Putamen (tissue), 1 donor: ENCODE measurements at places on chromosomes 7 and 10.

GRCh38 chr7:46450425-46450824 is 529.4 kb upstream of the IGFBP3 start:
- no peak for DNase-seq

DNA sequence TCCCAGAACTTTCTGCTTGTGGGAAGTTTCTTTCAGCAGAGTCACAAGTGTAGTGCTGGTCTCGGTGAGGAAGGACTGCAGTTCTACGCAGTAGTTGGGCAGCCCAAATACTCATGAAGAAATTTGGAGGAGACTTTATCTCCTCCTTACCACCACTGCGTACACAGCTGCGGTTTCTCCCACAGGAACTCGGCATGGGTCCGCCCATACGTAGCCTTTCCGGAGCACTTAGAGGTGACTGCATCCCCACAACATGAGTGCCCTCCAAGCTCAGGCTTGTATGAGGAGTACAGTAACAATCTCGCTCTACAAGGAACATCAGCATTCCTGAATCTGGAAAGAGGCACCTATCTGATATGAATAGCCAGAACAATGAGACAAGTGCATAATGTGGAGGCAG is 549.2 kb upstream of the SEMA3D start:
- no peak for DNase-seq

- DNase-seq, result no peak
These were observed 10.8 kb downstream of the CREB5 start for GRCh38 chr7:28423112-28423511.

DNA sequence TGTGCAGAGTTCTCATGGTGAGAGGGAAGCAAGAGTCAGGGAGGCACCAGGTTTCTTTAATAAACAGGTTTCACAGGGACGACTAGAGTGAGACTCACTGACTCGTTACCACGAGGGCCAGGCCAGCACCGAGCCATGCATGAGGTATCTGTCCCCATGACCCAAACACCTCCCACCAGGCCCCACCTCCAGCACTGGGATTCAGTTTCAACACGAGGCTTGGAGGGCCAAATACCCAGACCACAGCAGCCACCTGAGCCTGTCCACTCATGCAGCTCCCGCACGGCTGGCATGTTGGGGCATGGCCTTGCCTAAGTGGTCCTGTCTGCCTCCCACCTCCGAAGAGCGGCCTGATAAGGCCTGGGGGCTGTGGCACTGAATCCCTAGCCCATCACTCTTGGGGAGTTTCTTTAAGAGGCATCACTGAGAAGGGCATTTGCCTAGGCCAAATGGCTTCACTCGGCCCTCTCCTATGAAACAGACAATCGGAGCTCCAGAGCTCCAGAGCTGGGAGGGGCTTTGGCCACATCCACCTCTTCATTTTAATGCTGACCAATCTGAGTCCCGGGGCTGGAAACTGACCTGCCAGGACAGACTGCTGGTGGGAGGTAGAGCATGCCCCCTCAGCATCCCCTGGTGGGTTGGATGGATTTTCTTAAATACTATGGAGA is 157.8 kb downstream of the DNAJB6 start:
- DNase-seq, result no peak

DNA sequence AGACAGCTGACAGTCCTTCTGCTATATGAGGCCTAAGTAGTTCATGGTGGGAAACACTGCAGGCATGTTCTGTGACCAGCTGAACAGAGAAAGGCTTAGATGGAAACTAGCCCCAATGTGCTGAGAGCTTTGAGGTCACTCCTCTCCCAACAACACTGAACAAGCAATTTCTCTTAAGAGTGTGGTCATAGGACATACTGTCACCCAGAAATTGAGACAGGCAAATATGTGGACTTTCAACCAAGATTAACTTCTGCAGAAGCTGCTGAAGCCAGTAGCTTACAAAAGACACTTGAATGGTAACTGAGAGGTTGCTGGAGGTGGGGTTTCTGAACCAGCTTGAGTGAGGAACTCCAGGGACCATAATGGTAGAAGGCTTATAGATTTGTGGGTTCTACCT is 38.9 kb upstream of the UNC5B start:
- DNase-seq, result no peak

DNA sequence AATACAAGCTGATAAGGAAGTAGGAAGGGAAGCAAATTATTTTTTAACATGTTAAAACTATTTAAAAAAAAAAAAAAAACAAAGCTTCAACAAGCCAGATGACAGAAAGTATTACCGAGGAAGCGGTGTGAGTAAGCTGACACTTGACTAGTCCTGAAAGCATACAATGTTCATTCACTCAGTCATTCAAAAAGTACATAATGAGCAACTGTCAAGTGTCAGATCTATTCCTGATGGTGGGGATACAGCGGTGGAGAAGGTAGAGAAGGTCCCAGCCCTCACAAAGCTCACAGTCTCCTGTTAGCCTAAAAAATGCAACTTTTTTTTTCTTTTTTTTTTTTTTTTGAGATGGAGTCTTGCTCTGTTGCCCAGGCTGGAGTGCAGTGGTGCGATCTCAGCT is 40.0 kb downstream of the RAPGEF5 start:
- no peak for DNase-seq

- DNase-seq, result no peak
These were observed 168.4 kb downstream of the CACNB2 start for GRCh38 chr10:18308600-18308999.

DNA sequence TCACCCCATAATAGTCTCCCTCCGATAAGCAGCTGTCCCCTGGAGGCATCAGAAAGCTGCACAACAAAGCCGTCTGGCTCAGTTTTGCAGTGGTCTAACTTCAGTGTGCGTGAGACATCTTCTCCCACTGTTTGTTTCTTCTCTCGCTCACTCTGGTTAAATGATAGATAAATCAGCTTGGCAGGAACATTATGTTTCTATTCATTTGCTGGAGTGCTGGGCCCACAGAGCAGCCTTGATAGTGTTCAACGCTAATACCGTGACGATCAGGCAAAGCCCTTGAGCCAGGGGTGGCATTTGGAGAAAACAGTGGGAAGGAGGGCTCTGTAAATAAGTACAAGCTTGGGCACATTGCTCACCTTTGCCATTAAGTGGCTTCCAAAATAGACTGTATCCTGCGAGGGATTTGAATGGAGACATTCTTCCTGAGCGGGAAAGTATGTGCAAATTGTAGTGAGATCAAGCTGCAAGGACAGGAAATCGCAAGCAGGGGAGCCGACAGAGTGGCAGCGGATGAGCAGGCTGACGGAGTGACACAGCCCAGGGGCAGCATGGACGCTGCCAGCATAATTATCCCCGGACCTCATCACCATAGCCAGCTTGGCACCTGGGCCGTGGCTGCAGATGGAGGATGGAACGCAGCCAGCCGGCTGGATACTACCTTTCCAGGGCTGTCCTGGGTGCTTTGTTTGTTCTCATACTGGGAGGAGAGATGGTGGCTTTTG is 256.8 kb upstream of the FZD8 start:
- DNase-seq, result no peak

GRCh38 chr7:22849172-22849571 is 26.5 kb upstream of the TOMM7 start:
- DNase-seq, result no peak
